ENCODE measurements at places on chromosomes 7 and 10.

GRCh38 chr7:41134300-41135255 is 568.3 kb downstream of the INHBA start:
- ATAC-seq, result no peak

DNA sequence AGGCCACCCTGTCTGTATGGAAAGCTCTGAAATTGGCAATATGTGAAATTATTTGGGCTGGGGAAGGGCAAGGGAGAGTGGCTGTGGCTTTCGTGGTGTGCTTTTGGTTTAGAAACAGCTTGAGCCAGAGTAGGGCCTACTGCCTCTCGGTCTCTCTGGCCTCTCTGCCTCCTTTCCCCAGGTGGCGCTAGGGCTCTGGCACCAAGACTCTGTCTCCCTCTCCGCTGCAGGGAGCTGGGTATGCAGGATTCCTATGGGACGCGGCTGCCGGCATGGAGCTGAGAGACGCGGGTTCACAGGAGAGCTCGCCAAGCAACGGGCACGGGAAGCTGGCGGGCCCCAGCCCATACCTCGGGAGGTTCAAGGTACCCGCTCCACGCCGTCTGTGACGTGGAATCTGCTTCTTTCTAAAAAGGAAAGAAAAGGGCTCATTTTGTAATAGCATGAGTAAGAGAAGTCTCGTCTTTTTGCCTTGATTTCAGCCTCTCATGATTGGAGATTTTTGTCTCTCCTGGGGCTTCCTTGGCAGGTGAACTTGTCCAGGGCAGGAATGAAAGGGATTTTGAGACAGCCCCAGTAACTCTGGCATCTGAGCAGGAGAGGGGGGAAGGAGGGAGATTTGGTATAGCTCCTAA is 105.1 kb upstream of the ANLN start:
- no peak for ATAC-seq

DNA sequence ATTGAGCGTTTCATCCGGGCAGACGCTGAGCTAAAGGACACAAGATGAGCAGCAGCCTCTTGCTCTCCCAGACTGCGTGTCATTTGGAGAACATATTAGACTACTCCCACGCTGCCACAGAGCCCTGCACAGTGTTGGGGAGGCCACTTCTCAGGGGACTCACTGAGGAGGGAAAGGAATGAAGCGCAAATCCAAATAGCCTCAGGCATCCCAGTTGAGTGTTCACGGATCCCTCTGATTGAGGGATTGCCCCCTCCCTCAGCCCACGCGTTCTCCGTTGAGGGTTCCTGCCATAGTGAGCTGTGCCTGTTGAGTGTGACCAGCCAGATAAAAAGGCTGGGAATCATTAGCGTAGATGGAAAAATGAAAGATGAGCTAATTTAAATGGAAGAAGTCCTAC is 563.4 kb downstream of the ACTR3B start:
- no peak for ATAC-seq

DNA sequence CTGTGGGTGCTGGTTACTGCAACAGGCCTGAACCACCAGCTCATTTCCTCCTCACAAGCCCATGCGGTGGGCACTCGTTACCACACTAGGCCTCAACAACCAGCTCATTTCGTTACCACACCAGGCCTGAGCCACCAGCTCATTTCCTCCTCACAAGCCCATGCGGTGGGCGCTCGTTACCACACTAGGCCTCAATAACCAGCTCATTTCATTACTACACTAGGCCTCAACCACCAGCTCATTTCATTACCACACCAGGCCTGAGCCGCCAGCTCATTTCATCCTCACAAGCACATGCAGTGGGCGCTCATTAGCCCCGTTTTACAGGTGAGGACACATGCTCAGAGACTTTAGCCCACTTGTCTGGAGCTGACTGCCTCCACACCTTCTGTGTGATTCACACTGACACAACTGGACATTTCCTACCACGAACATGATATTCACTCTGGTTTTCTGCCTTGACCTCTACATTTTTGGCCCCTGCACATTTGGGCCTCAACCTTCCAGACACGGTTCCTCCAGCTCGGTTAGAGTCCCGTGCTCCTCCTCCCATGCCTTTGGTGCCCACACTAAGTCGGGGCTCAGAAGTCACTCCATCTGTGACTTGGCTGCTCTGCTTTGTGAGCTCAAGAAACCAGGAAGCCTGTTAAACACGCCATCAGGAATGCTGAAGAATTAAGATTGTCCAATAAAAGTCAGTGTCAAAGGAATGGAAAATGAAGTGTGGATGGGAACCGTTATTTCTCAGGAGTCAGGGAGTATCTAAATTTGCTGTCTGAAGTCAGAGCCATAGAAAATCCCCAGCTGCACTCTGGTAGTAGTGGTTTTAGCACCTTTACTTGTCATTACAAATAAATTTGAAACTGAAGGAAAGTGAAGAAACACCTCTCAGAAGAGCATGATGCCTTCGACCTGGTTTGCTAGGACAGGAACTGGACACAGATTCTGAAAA is 55.8 kb upstream of the LANCL2 start:
- ATAC-seq, result no peak

GRCh38 chr7:130091999-130092398 is 21.7 kb downstream of the KLHDC10 start:
- ATAC-seq, result no peak

GRCh38 chr10:121683816-121684215 is 85.6 kb upstream of the FGFR2 start:
- ATAC-seq, result no peak

- ATAC-seq, result no peak
These were observed 199.9 kb upstream of the ZMIZ1 start for GRCh38 chr10:78868861-78869260.

DNA sequence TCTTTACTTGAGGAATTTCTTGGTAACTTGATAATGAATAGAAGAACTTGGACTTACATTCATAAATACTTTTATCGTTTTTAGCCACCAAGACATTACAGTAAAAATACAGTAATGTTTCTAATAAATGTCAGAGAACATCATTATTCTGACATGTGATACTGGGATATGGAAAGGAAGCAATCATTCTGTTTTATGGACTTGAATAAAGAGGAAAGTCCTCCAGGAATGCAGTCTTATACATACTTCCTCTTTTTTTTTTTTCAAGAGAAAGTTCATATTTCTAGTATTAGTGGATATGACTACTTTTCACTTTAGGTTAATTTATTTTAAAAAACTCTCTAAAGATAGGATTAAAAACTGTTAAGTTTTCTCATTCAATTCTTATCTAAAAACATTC is 220.0 kb upstream of the SEMA3C start:
- no peak for ATAC-seq

DNA sequence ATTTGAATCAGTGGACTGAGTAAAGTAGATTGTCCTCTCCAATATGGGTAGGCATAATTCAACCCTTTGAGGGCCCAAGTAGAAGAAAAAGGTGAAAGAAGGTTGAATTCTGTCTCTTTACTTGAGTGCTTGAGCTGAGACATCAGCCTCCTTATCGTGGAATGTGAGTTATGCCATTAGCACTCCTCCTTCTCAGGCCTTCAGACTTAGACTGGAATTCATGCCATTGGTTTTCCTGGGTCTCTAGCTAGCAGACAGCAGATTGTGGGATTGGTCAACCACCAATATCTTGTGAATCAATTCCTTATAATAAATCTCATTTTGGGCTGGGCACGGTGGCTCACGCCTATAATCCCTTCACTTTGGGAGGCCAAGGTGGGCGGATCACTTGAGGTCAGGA is 89.2 kb downstream of the CUL2 start:
- ATAC-seq, result no peak

DNA sequence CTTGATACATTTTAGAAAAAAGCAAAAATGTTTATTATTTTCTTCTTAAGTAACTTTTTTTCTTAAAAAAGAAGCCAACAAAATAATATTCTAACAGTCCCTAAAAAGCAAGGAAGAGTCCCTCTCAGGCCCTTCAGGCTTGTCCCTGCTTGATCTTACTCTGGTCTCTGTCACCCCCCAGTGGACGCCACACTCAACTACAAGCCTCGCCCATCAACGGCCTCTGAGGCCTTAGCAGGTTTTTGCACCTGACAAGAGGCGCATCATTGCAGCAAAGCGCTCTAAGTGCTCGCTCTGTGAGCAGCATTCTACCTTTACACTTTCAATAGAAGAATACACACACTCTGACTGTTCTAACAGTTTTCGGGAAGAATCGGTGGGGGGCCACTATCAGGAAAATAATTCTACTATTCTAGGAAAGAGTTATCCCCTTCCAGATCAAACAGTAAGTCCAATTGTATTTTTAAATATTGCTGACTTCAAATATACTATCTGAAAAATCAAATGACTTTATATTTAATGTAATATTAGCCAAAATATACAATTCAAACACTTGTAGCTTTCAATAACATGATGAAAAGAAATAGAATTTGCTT is 139.2 kb downstream of the USP6NL start:
- peak; percentile 76 for ATAC-seq

DNA sequence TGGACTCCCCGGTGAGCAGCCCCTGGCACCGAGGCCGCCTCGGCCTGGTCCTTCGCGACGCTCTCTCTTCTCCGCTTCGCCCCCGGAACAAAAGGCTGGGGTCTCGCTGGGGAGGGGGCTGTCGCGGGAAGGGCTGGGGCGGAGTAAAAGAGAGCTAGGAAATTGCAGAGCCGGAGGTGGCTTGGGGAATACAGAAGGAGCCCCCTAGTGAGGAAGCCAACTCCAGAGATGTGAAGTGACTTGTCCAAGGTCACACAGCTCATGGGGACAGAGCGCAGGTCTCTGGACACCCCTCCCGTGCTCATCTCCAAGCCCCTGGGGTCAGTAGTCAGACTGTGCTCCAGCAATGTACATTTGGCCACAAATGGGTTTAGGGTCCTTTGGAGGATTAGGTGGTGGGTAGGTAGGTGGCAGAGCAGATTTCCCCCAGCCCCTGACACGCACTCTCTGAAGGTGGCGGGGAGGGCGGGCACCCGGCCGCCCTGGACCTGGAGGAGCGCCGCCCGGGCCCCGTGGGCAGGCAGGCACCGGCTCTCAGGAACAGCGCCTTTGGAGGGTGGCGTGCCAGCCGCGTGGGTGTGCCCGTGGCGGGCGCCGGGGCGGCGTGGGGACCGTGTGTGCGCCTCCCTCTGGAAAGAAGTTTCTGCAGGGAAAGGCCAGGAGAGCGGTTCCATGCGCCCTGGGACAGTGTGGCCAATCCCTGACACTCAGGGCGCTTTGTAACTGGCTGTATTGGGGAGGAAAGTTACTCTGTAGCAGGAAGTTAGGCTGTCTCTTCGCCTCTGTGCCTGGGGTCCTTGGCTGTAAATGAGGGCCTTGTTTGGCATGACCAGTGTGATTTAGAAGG is 910 bp downstream of the WIPF3 start:
- peak; percentile 56 for ATAC-seq

DNA sequence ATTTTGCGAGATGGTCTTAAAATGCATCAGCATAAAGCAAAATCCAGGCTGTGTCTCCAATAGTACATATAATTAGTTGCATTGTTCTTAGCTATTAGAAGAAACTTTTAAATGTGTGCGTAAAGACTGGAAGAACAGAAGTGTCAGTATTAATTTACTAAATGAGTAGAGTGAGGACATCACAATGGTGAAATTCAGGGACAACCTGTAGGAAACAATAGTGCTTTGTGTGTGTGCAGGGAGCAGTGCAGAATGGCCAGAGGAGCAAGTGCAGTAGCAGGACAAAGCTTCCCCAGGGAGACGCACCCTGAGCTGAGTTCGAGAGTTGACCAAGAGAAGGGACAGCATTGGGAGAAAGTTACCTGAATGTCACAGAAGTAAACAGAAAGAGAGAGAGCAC is 13.7 kb downstream of the ITGB8 start:
- no peak for ATAC-seq

DNA sequence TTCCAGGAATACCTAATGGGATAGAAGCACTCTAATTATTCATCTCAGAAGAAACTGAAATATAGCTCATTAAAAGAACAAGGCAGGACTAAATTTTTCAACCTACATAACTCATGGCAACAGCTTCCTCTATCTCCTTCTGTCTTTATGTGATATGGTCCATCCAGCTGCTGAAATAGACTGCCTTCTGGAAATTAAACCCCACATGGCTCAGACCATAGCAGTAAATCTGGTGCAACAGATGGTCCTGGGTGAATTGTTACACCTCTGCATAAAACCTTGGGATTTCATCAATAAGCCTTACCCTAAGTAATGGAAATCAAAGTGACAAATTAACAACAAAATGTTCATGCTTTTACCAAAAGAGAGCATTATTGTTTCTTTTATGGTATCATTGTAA is 205.6 kb upstream of the CSTF2T start:
- ATAC-seq, result no peak

- ATAC-seq, result no peak
These were observed 342.2 kb upstream of the MEOX2 start for GRCh38 chr7:16028636-16029035.

DNA sequence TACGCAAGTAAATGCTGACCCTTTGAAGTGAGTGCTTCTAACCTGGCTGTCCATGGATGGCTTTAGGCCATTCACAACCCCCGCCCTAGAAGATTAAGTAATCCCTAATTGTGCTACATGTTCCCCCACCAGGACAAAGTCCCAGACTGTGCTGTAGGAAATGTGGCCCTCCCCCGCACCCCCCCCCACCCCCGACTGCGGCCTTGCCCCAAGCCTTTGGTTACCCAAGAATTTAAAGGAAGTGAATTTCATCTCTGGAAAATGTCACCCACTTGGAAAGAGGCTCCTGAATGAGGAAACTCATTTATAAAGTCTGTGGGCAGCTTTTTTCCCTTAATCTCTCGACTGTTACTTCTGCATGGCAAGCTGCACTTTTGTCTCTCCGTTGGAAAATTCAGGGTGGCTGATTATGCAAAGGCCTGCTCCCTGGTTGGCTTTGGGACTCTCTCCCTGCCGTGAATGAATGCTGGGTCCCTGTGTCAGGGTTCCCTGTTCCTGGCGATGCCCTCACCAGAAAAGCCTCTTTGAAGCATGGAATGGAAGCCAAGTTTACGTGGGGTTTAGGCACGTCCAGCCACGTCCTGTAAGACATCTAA is 31.4 kb upstream of the AQP1 start:
- no peak for ATAC-seq

DNA sequence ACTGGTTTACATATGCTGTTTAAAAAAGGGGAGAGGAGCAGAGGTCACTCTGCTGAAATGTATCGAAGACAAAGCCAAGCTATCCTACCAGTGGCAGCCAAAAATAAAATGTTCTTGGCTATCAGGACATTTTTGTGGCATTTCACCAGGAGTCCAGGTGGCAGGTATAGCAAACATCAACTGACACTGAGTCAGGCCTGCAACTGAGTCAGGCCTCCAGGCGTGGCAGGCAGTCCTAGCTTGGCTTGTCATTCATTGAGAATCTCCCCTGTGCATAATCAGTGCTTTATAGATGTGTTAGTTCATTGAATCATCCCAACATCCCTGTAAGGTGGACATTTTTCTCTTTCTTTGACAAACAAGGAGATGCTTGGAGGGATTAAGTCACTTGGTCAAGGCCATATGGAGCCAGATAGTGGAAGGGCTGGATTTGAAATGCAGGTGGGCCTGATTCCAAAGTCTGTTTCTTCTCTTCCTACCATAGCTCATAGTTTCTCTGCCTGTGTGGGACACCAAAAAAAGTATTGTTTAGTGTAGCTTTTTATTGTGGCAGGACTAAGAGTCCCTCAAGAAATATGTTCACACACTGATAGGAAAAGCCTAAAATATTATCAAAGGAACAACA is 4.3 kb downstream of the DYNC1I1 start:
- ATAC-seq, result no peak

- no peak for ATAC-seq
These were observed 15.6 kb downstream of the NACAD start for GRCh38 chr7:45073031-45073785.

GRCh38 chr7:113813471-113813870 is 105.3 kb downstream of the PPP1R3A start:
- no peak for ATAC-seq

Data from gastroesophageal sphincter (tissue), 4 donors.